ENCODE measurements at places on chromosomes 2 and 18. TPM values are rescaled to one million over a fixed set of nuclear protein-coding genes. Genes with fewer than 3 reads are reported as not detected.

DNA sequence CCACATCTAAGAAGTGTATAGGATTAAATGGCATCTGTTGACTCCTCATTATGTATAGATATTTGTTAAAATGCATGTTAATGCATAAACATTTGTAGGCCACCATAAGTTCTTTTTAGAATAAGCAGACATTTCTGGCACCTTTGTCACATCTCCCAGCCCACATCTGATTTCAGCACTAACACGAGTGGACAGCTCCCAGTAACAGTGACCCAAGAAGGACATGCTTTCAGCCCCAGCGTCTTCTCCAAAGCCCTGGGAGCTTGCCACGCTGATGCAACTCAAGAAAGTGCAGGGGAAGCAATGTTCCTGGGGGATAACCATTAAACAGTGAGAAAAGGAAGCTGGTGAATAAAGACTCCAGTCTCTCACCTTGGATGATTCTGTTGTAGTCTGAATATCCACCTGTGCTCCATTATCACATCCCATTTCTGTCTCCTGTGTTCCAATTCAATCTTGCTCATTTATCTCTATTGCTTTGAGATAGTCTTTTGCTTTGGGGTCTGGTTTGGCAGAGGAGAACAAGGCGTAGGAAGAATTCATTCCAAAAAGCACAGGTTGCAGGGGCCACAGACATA, 182.6 kb upstream of the THSD7B start:
- H3K27me3 ChIP-seq, result no peaks in the 10 kb centered on the region
- H3K36me3 ChIP-seq, result no peaks in the 10 kb centered on the region
- no peak overlapping the region for H3K4me3 ChIP-seq
- no peaks in the 10 kb centered on the region for H3K4me1 ChIP-seq
- no peak overlapping the region for H3K27ac ChIP-seq

DNA sequence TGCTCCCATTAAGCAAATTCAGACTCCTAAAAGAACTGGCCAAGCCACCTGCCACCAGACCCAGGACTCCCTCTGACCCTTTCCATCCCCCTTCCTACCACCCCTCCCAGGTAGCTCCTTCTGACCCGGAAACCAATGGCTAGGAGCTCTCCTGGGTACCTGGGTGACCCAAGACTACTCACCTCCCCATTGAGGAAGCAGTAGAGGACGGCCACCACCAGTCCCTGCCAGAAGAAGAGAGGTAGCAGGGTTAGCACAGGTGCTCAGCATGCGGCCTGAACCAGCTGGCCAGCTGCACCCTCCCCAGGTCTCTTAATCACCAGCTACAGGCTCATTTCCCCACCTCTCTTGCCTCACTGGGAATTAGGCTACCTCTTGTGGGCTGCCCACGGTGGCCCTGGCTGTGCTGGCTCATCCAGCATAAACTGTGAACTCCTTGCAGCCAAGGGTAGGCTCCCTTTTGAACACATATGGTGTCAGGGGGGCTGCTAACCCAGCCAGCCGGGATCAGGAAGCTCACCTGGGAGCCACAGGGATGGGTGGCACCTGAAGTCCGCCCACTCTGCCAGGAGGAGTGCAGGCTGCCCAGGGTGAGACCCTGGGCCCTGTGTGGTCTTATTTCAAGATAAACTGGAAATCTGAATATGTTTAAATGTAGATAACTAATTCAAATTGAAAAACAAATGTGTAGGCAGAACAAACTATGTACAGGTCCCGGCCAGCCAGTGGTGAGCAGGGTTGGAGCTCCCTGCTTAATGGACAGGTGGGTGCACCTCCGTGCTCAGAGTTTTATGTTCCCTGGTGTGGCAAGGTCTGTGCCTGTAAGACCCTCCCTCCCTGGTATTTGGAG, 9.9 kb downstream of the TMEM37 start:
- H3K4me1 ChIP-seq, result no peaks in the 10 kb centered on the region
- H3K27me3 ChIP-seq, result no peaks in the 10 kb centered on the region
- H3K36me3 ChIP-seq, result no peaks in the 10 kb centered on the region
- no peak overlapping the region for H3K27ac ChIP-seq
- H3K4me3 ChIP-seq, result no peak overlapping the region

- H3K27ac ChIP-seq, result no peak overlapping the region
- H3K4me3 ChIP-seq, result no peak overlapping the region
- no peak for DNase-seq
- no peaks in the 10 kb centered on the region for H3K36me3 ChIP-seq
- no peaks in the 10 kb centered on the region for H3K27me3 ChIP-seq
Measured at GRCh38 chr2:160345071-160345764, 145.1 kb upstream of the ITGB6 start.

DNA sequence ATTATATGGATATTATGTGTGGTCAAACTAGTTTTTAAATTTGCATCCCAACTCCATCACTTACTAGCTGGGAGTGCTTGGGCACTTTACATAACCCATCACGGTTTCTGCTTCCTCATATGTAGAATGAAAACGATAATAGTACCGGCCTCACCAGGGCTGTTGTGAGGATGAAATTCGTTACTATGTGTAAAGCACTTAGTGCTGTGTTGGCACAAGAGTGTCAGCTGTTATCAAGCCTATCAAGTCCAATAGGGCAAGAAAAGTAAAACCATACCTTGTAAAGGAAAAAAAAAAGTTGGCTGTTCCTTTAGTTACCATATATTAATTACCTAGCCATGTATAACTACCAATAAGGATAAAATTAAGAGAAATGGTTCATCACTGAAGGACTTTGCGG, 65.4 kb downstream of the TET3 start:
- no peak overlapping the region for H3K4me3 ChIP-seq
- no peaks in the 10 kb centered on the region for H3K4me1 ChIP-seq
- H3K27ac ChIP-seq, result no peak overlapping the region
- H3K27me3 ChIP-seq, result no peaks in the 10 kb centered on the region
- DNase-seq, result no peak

- H3K4me3 ChIP-seq, result no peak overlapping the region
- no peaks in the 10 kb centered on the region for H3K27me3 ChIP-seq
Measured at GRCh38 chr18:59748628-59749360, 51.6 kb upstream of the CCBE1 start.

GRCh38 chr2:280650-281110, 7.2 kb downstream of the ALKAL2 start:
- H3K36me3 ChIP-seq, result peaks cover 2% of the 10 kb centered on the region
- peak; percentile 27 for DNase-seq
- no peak overlapping the region for H3K4me3 ChIP-seq
- no peak overlapping the region for H3K27ac ChIP-seq
- no peaks in the 10 kb centered on the region for H3K4me1 ChIP-seq

- no peaks in the 10 kb centered on the region for H3K4me1 ChIP-seq
- no peaks in the 10 kb centered on the region for H3K27me3 ChIP-seq
- DNase-seq, result peak; percentile 74
- no peak overlapping the region for H3K27ac ChIP-seq
- no peaks in the 10 kb centered on the region for H3K36me3 ChIP-seq
Measured at GRCh38 chr2:238585836-238586821, 159.4 kb downstream of the ASB1 start.

DNA sequence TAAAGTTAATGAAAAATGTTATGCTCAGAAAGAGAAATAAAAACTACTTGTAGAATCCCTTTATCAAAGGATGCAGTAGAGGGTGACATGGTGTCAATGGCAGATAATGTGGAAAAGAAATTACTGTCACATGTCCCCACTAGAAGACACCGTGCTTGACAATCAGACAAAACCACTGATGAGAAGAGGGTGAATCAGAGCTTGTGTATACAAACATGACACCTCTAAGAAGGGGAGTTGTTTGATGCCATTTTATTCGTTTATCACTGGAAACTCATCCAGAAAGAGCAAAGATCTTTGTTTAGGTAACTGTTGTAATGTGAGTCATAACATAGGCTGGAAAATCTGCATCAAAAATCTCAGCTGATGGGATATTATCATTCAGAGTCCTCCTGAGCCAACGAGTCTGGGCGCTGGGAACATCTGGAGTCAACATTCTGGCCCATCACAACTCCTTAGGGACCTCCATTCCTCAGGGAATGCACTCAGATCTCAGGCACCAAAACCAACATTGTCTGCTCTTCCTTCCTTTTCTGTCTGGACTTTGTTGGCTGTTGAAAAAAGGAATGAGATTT, 49.5 kb upstream of the RAB12 start:
- no peak overlapping the region for H3K4me3 ChIP-seq
- no peak overlapping the region for H3K27ac ChIP-seq
- DNase-seq, result no peak
- no peaks in the 10 kb centered on the region for H3K27me3 ChIP-seq

- H3K4me3 ChIP-seq, result no peak overlapping the region
- H3K27me3 ChIP-seq, result no peaks in the 10 kb centered on the region
- H3K4me1 ChIP-seq, result no peaks in the 10 kb centered on the region
- no peak overlapping the region for H3K27ac ChIP-seq
- no peaks in the 10 kb centered on the region for H3K36me3 ChIP-seq
Measured at GRCh38 chr2:192437653-192438052, 242.9 kb upstream of the TMEFF2 start.

GRCh38 chr18:79334496-79335233, 61.1 kb upstream of the NFATC1 start:
- peak; percentile 72 for DNase-seq
- no peaks in the 10 kb centered on the region for H3K27me3 ChIP-seq
- H3K4me3 ChIP-seq, result no peak overlapping the region
- no peak overlapping the region for H3K27ac ChIP-seq
- H3K4me1 ChIP-seq, result no peaks in the 10 kb centered on the region

DNA sequence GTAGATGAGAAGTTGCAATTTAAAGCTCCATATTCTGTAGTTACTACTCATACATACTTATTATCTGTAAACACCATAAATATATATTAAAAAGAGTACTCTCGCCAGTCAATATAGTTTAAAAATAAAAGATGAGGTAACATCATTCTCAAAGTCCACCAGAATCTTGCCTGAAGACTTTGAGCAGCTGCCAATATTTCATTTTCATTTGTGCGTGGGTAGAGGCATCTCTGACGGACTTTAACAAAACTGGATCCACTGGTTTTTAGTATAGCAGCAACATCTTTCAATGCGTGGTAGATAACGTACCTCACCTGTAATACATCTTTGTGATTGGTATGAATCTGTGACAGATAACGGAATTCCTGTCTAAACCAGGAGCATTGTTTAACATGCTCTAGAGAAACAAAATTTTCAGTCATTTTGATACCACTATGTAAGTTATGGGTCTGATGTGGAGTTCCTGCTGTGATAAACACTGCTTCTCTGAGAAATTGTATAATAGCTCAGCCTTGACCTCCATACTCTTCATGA, 45.0 kb downstream of the WDR75 start:
- no peaks in the 10 kb centered on the region for H3K27me3 ChIP-seq
- H3K4me1 ChIP-seq, result no peaks in the 10 kb centered on the region
- no peak overlapping the region for H3K27ac ChIP-seq
- no peaks in the 10 kb centered on the region for H3K36me3 ChIP-seq

DNA sequence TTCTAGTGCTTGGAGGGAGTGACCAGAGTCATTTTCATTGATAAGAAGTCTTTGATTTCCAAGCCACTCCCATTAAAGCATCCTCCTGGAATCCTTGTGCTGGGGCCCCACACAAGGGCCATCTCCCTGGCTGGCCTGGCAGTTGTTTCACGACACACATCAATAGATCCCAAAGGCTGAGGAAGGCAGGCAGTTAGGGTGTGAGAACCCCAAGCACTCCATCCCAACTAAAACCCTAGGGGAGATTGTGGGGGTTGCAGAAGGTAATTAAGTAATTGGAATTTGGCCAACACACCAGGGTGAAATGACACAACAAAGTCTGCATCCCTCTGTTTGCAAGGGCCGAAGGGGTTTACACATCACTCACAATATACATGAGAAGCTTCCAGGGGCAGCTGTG, 578.1 kb upstream of the SYT4 start:
- no peaks in the 10 kb centered on the region for H3K4me1 ChIP-seq
- DNase-seq, result no peak
- no peak overlapping the region for H3K27ac ChIP-seq

SH3RF3 gene
- 10.8 TPM for total RNA-seq

THSD7B gene
- total RNA-seq, result 0.49 TPM

ADD2 gene
- 3.4 TPM for total RNA-seq

IFIH1 gene
- 12.3 TPM for total RNA-seq

ZNF407 gene
- total RNA-seq, result 15.5 TPM

OSBPL6 gene
- 2.7 TPM for total RNA-seq

SP9 gene
- total RNA-seq, result not detected

WDFY1 gene
- 44.2 TPM for total RNA-seq

CABYR gene
- 0.74 TPM for total RNA-seq

All from vagina (tissue), 2 donors.